ENCODE measurements at places on chromosomes 6 and 20.

DNA sequence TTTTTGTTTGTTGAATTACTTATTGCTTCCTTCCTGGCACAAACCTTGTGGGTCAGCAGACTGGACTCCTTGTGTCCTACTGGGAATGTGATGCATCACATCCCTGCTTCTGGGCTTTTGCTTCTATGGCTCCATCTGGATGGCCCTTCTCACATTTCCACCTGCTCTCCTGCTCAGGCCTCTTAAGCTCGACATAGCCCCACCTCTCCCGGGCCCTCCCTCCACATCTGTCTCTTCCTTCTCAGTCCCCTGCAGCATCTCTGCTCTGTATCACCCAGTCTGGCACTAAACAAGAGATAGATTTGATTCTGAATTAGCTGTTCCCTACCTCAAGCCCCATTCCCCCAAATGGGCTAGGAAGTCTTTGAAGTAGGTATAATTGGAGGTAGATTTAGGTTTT, 356.8 kb downstream of the DHX35 start:
- no peak for DNase-seq

DNA sequence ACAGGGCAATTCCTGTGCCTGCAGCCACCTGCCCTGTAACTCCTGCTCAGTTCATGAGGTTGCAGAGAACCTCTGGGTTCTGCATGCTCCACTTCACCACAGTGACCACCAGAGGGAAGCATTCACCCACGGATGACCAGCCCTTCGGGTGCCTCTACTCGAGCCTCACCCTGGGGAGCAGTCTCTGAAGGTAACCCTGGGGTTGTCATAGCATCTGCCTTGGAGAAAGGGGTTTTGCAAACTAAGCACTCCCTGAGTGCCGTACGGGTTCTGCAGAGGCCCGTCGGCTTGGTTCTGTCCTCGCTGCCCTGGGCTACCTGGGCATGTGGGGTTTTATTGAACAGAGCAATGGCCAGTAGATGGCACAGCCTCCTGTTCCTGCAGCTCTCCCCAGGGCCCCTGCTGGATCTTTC, 10.2 kb upstream of the CST5 start:
- DNase-seq, result peak; percentile 16

GRCh38 chr20:43458422-43458924, 777 bp downstream of the SRSF6 start:
- no peak for DNase-seq

DNA sequence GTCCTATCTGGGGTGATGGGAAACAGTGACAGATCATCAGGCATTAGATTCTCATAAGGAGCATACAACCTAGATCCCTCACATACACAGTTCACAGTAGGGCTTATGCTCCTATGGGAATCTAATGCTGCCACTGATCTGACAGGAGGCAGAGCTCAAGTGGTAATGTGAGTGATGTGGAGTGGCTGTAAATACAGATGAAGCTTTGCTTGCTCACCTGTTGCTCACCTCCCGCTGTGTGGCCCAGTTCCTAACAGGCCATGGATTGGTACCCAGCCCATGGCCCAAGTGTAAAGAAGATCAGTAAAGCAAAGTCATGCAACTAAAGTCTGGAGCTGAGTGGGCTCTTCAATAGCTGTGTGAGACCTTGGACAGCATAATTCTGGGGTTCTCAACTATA, 65.9 kb downstream of the PKIB start:
- DNase-seq, result no peak

GRCh38 chr20:50528804-50529351, 18.7 kb downstream of the PTPN1 start:
- no peak for DNase-seq

- DNase-seq, result no peak
Observed at GRCh38 chr6:30990422-30991086, 7.0 kb downstream of the MUC21 start.

- no peak for DNase-seq
Observed at GRCh38 chr6:13712599-13712898, 914 bp upstream of the RANBP9 start.

GRCh38 chr6:116307001-116307400, 27.3 kb upstream of the TSPYL1 start:
- no peak for DNase-seq

DNA sequence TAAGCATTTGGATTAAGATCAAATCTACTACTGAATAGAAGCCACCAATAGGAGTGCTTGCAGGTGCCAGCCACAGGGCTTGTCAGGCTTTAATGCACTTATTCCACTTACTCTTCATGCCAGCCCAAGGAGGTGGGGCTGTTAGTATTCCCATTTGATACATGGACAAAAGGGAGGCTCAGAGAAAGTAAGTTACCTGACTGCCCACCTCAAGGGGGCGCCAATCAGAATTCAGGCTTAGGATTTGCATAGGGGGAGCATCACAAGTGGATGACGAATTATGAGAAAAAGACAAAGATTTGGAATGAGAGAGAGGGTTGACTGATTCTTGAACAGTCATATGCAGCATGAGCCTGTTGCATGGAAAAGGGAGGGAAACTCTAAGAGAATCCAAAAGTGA, 188.4 kb upstream of the TSHZ2 start:
- peak; percentile 8 for DNase-seq

GRCh38 chr6:163254341-163254835, 160.1 kb upstream of the QKI start:
- DNase-seq, result no peak

GRCh38 chr6:3325210-3325609, 66.5 kb downstream of the PSMG4 start:
- DNase-seq, result no peak

- no peak for DNase-seq
Observed at GRCh38 chr6:99867026-99867425, 127.0 kb downstream of the MCHR2 start.

GRCh38 chr20:56454754-56455153, 13.7 kb upstream of the RTF2 start:
- DNase-seq, result no peak

DNA sequence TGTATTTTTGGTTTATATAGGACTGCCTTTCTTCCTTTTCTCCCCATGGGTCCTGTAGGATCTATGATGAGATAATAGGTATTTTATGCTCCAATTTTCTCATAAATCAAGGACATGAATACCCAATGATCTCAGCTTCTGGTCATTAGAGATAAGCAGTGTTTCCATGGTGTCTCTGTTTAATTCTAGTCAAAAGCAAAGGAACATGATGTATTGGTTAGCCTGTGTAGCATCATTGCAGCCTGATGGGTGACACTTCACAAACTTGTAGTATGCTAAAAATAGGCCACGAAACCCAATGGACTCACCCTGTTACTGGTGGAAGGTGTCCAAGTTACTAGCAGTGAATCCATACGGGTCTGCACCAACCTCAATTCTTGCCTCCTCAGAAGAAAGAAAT, 116.2 kb upstream of the SNX9 start:
- DNase-seq, result no peak

DNA sequence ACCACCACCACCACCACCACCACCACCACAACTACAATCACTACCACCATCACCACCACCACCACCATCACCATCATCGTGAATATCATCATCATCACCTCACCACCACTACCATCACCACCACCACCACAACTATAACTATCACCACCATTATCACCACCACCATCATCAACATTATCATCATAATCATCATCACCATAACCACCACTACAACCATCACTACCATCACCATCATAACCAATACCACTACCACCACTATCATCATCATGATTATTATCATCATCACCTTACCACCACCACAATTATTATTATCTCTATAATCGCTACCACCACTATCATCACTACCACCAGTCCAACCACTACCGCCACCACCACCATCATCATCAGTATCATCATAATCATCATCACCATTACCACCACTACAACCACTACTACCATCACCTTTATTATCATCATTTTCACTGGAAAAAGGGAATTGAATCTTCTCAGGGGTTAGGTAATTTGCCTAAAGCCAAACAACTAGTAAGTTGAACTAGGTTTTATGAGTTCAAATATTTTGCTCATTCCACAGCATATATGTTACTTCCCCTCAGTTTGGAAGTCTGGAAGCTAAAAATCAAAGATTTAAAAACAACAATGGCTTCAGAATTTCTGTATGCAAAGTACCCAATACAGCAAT, 8.3 kb downstream of the RIPOR2 start:
- DNase-seq, result no peak

DNA sequence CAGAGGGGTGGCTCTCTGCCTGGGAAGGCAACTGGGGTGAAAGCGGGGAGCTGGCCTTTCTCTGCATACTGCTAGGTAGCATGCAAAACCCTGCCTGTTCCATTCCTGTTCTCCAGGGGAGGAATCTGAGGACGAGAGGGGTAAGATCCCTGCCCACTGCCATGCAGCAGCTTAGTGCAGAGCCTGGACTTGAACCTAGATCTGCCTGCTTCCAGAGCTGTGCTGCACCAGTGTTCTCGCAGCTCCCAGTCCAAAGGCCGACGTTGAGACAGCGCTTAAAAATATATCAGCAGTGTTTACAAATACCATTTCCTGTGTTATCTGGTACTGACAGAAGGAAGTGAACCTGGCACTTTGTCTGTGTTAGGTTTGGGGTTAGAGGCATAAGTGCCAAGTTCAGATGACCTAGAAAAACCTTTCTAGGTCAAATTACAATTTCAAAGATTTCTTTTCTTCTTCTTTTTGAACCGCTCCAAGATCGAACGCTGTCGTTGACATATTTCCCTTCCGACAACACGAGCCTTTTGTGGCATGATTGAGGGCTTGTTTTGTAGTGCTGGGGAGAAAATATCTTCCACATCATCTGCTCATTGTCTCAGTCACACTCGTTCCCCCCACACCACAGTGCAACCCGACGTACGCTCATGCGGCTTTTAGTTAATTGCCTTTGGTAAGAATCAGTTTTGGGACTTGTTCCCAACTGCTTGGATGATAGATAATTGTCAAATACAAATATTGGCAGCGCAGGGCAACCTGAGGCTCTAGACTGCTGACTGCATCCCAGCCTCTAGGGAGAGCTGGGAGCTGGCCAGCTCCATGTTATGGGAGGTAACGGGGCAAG, 44.6 kb downstream of the TOX2 start:
- DNase-seq, result no peak

DNA sequence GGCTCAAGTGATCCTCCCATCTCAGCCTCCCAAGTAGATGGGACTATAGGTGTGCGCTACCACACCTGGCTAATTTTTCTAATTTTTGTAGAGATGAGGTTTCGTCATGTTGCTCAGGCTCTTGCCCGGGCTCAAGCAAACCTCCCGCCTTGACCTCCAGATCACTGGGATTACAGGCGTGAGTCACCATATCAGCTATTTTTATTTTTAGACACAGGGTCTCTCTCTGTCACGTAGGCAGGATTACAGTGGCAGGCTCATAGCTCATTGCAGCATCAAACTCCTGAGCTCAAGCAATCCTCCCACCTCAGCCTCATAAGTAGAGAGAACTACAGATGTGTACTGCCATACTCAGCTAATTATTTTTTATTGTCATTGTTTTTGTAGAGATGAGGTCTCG, 41.7 kb downstream of the SLC23A2 start:
- DNase-seq, result no peak

- DNase-seq, result no peak
Observed at GRCh38 chr6:3210024-3210610, 17.3 kb downstream of the TUBB2B start.

GRCh38 chr6:163570579-163571231, 156.2 kb downstream of the QKI start:
- DNase-seq, result no peak

DNA sequence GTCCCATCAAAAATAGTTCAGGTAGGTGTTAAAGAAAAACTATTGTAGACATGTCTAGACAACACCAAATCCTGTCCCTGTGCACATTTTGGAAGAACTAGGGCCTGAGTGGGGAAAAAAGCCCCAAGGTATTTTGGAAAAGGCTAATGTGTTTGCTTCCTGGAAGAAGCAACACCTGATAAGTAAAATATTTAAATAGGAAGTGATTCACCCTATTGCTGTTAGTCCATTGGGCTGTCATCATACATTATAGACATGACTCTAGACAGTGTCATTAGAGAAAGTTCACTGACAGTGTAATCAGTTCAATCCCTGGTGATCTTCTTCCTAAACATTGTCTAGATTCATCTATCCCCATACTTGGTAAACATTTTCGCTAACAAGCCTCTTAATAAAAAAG, 465.3 kb downstream of the CBLN4 start:
- DNase-seq, result no peak

DNA sequence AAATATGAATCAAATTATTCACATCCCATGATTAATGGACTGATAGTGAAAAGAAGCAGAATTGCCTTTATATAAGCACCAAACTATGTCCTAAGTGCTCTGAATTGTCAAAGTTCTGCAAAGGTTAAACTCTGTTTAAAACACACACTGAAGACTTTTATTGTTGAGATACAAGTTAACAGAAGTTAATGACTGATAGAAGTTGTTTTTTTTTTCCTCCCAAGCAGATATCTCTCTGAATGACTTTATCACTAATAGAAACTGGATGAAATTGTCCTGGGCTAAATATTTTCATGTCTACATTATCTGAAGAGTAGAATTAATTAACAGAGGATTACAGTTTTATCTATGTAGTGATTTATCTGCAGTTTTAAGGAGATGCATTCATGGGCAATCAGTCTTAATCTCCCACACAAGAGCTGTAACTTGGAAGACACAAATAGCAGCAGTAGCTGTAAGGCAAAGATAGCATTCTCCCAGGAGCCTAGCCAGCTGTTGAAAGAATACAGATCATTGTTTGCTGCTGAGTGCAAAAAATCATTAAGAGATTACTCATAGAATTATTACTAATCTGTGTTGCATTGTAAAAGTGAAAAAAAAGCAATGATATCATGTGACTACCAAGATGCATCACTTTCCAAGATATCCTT, 49.9 kb downstream of the BMP5 start:
- no peak for DNase-seq

- DNase-seq, result no peak
Observed at GRCh38 chr20:17502105-17502504, 29.1 kb downstream of the BFSP1 start.

DNA sequence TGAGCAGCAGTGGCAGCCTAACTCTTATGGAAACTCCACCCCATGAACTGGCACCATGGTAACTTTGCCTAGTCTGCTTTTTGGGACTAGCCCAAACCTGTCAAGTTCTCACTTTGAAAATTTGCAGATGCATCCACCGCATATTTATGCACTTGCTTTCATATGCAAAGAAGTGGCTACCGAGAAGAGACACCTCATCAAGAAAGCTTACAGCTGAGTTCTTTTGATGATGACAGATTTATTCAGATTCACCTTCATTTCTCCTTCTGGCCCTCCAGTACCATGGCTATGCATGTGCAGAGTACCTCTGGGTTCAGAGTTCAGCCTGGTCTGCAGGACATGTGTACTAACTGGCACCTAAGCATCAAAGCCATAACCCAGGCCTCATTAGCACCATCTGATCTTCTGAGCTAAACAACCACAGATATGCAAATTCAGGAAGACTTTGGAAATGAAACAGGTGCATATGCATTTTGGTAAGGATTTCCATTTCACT, 154.3 kb upstream of the TENT5A start:
- no peak for DNase-seq

- DNase-seq, result no peak
Observed at GRCh38 chr6:117266257-117267053, 1.1 kb downstream of the VGLL2 start.

- no peak for DNase-seq
Observed at GRCh38 chr6:87441711-87442110, 31.1 kb upstream of the SLC35A1 start.
